ENCODE measurements at places on chromosomes 13 and 19.
A peak's percentile ranks its signal among the peaks of the same experiment; 100 is the strongest.

DNA sequence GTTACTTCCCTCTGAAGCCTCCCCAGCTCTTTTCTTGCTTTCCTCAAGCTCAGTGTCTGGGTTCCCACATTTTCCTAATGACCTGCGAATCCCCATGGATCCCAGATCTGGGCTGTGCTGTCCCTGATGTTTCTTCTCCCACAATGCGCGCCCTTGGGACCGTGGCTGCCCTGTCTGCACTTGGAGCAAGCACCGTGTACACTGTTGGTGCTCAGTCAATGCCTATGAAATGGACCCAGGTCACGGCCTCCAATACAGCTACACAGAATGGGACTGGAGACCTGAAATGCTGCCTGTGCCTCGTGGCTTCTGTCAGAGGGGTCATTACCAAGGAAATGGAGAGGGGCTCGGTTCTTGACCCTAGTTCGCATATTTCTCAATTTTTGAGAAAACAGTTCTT lies 160.1 kb upstream of the SOX1 start:
- DNase-seq: no peak

GRCh38 chr13:110177790-110178189 lies 129.2 kb downstream of the COL4A1 start:
- no peak for DNase-seq

DNA sequence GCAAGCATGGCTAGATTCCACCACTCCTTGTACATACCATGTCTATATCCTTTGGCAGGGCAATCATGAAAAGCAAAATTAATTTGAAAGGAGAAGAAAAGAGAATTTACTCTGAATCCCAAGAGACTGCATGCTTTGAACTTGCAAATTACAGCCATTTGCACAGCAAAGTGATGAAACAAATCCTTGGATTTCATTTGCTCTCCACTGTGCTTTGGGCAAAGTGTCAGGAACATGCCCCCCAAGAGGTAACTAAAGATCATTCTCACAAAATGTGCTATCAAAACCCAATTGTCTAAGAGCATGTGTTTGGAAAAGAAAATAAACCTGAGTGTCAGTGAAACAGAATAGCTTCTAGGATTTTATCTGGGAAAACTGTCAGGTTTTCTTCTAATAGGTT lies 298.5 kb downstream of the GPC6 start:
- no peak for DNase-seq

GRCh38 chr13:93727211-93728141 lies 500.9 kb downstream of the GPC6 start:
- DNase-seq: no peak

GRCh38 chr13:107088061-107088460 lies 520.1 kb upstream of the ARGLU1 start:
- no peak for DNase-seq

DNA sequence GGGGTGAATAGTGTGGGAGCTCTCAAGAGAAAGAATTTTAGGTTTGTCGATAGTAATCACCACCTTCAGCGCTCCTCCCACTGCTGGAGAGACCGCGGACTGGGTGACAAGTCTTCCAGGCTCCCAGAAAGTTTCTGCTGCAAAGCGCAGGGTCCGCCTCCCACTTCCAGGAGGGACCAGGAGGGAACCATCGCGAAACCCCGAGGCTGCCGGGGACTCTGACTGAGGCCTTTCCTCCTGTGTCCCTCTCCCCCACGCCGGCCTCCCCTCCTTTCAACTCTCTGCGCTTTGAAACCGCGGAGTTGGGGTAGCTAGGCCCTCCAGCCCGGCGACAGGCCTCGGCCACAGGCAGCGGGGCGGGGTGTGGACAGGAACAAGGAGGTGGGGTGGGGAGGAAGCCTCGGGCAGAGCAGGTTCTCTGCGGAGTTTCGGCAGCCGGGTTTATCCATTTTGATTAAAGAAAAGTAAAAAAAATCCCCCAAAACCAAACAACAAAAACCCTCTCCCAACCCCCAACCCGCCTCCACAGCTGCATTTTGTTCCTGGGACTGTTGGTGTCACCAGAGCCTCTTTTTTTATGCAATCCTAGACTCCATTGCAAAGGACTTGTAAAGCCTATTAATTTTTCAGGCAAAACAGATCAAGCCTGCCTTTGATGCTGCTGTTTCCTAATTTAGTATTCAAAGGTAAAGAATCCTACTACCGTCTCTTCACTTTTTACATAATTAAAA lies 157.2 kb downstream of the TM9SF2 start:
- peak; percentile 44 for DNase-seq

- no peak for DNase-seq
Observed at GRCh38 chr19:11423164-11423790, 4.2 kb upstream of the RGL3 start.

DNA sequence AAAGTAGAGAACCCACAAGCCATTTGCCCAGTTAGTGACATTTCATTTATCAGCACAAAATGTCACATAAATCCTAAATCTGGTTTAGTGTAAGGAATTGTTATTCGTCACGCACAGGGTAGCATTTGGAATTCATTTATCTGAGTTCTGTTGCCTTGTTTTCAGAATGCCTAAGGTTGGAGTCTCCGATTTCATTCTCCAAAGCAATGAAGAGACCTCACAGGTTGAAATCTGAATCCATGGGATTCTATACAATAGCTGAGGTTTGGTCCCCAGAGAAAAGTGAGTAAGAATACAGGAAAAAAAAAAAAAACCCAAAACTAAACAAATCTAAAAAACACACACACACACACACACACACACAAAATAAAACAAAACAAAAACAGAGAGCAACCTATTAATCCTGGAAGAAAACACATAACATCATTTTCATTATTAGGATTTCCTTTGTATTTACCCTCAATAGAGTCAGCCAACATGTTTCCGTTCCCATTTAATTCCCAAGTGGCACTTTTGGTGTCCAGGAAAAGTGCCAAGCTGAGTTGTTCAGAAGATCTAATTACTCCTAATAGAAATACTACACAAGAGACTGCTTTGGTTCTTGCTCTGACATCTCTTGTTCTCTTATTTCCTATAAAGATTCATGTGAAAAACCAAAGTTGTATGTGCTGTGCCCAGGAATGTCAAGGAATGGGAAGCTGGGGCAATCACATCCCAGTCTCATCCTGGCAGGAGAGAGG lies 36.2 kb upstream of the LRCH1 start:
- DNase-seq: no peak

- DNase-seq: no peak
Observed at GRCh38 chr13:75186379-75186778, 295.6 kb downstream of the TBC1D4 start.

GRCh38 chr13:41974262-41974900 lies 13.5 kb upstream of the VWA8 start:
- no peak for DNase-seq

GRCh38 chr13:38819053-38819452 lies 132.2 kb downstream of the FREM2 start:
- DNase-seq: peak; percentile 78

DNA sequence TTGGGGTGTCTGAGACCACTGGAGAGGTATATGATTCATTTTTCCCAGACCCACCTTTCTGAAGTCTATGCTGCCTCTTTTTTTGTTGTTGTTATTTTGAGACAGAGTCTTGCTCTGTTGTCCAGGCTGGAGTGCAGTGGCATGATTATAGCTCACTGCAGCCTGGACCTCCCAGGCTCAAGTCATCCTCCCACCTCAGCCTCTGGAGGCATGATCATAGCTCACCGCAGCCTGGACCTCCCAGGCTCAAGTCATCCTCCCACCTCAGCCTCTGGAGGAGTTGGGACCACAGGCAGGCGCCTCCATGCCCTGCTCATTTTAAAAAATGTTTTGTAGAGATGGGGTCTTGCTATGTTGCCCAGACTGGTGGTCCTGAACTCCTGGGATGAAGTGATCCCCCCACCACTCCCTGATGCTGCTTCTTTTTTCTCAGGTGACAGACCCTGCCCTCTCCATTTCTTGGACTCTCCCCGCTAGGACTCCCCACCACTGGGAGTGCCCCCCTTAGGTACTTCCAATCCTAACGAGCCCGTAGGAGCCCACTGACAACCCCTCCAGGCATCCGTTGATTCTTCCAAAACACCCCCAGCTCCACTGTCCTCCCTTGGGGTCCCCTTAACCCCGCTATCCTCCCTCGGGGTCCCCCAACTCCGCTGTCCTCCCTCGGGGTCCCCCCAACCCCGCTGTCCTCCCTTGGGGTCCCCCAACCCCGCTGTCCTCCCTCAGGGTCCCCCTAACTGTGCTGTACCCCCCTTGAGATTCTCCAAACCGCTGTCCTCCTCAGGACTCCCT lies 45.4 kb downstream of the ARHGEF18 start:
- DNase-seq: no peak

DNA sequence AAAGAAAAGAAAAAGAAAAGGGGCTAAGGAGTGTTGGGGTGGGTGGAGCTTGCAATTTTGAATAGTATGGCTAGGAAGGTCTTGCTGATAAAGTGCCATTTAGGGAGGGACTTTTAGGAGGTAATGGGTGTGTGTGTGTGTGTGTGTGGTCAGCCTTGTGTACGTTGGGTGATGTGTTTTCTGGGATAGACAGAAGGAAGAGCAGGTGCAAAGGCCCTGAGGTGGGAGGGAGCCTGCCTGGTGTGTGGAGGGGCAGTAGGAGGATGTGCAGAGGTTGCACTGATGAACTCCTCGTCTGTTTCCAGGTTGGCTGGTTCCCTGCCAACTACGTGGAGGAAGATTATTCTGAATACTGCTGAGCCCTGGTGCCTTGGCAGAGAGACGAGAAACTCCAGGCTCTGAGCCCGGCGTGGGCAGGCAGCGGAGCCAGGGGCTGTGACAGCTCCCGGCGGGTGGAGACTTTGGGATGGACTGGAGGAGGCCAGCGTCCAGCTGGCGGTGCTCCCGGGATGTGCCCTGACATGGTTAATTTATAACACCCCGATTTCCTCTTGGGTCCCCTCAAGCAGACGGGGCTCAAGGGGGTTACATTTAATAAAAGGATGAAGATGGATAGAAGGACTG lies 30.5 kb upstream of the ADGRE1 start:
- peak; percentile 82 for DNase-seq

- DNase-seq: no peak
Observed at GRCh38 chr19:11014403-11014911, 53.6 kb downstream of the SMARCA4 start.

DNA sequence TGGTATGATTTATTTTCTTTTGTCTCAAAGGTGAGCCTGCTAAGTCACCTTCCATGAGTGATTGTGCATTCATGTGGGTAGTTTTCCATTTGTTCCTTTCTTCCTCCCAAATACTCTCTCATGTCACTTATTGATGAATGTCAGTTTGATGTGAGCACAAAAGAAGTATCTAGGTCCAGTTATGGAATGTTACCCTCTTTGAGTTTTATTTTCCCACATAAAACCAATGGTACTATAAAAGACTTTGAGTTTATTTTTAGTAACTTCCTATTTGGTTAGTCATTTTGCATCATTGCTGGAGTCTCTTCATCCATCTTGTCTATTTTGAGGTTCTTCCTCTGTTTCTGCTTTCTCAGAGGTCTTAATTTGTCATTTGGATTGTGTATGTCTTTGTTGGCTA lies 321.3 kb downstream of the GPC6 start:
- DNase-seq: no peak

DNA sequence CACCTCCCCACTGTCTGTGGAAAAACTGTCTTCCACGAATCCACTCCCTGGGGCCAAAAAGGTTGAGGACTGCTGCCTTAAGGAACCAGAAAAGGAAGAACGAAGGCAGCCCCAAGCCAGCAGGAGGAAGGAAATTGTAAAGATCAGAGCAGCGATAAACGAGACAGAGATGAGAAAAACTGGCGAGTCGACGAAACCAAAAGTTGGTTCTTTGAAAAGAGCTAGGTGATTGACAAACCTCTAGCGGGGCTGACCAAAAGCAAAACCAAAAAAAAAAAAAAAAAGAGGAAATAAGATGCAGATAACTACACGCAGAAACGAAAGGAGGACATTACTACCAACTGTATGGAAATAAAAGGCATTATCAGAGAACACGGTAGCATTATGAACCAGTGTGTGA lies 76.9 kb downstream of the GADD45B start:
- DNase-seq: peak; percentile 18

DNA sequence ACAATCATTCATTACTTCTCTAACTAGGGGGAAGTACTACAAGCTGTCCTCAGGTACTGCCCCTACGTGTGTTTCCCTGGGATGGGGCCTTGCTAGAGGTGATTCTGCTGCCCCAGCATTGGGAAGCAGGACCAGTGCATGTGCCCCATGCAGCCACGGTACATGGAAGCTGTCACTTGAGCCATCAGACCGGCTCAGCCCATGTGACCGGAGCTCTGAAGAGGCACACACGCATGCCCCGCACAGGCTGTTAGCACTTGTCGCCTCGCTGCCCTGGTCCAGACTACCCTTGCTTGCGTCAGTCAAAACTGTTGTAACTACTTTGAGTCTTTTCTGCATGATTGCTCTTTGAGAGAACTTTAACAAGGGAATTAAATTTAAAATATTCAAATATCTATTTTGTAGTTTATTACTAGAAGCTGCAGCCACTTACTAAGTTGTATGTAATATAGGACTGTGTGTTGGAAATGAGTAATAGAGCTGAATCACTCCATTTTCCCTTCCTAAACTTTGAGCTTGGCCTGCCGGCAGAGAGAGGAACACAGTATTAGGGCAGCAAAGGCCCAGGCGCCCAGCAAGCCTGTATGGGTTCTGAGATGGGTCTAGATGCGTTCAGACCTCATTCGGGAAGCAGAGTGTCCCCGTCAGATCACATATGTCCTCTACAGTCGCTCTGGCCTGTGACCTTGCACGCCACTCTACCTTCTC lies 42.2 kb downstream of the DHRS12 start:
- no peak for DNase-seq

- DNase-seq: peak; percentile 45
Observed at GRCh38 chr19:12792051-12792852, 966 bp downstream of the JUNB start.

DNA sequence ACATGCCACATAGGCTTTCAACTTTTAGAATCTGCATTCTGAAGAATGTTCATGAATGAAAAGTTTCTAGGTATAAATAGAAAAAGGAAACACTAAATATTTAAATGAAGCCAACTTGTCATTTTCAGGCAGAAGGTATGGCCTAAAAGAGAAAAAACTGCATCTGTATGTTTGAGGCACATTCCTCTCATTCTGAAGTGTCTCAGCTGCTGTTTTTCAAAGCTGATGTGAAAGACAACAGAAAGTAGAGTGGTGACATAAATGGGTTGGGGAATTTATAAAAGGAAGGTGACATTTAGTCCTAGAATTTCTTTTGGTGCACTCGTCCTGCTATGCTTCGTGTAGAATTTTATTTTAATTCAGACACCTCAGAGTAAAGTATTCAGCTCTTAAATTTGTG lies 539.6 kb upstream of the SLITRK5 start:
- no peak for DNase-seq

GRCh38 chr19:35166100-35167063 lies 11.8 kb downstream of the FXYD5 start:
- DNase-seq: no peak

GRCh38 chr13:48405875-48406274 lies 7.0 kb downstream of the LPAR6 start:
- no peak for DNase-seq

DNA sequence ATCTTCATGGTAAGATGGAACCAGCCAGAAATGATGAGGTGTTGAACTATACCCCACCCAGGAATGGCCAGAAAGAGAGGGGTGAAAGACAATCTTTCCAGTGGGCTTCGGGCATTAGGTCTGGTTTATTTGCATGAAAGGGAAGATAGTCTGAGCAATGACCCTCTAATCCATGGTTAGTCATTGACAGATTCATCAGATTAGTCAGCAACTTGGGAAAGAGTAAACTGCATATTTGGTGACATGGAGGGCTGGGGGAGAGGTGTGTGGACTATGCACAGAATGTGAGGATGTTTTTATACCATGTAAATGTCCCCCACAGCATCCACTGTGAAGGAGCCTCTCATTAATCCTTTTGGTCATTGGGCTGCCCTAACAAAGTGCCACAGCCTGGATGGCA lies 30.1 kb upstream of the USP12 start:
- DNase-seq: no peak

Data from posterior cingulate gyrus (tissue), 11 donors.